Activated CD4-positive, alpha-beta T cell treated with anti-CD3 and anti-CD28 coated beads for 36 hours (primary cell): ENCODE measurements at places on chromosomes 3 and 15.

DNA sequence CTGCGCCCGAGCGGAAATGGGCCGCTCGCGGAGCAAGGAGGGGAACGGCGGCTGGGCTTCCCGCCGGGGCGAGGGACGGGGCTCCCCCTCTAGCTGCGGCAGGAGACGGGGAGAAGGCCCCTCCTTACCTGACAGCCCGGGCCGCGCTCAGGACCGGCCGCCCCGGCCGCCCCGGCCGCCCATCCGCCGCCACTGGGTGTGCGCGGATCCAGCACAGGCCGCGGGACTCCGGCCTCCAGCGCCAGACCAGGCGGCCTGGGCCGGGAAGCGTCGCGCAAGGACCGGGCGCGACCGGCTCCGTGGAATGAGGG is 296 bp downstream of the TPRA1 start:
- DNase-seq = peak; percentile 57

DNA sequence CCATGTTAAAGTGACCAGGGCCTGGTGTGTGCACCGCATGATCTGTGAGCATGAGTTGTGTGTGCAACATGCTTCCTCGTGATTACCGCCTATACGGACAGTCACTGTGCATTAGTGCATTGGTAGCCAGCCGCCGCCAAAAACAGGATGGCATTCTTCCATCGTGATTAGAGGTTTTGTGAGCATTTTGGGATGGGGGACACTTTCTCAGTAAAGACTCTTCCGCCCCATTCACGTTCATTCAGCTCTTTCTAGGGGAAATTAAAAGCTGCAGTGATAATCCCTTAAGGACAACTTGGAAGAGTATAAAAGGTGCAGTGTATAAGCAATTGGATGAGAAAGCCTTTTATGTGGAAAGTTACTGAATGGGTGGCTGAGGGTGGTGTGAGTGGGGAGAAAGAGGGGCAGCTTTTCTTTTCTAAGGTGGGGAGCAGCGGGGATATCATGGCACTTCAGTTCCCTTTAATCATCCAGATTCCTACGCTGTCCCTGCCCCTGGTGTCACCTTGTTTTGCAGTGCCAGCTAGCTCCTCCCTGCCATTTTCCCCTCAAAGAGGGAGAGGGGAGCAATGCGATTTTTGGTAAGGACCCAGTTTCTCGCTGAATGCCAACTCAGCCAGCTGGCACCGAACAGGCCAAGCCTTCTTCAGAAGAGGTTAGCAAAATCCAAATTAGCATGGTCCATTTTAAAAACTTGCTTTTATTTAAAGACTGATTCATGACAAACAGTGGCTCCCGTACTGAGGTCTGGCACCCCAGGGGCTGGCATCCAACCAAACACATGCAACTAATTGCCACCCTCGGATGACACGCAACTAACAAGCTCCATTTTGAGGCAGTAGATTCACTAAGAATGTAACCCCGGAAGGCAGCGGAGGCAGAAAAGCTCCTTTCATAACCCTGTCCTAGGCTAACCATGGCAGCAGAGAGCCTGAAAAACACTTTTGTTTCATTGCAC is 447.8 kb downstream of the FHIT start:
- no peak for DNase-seq

DNA sequence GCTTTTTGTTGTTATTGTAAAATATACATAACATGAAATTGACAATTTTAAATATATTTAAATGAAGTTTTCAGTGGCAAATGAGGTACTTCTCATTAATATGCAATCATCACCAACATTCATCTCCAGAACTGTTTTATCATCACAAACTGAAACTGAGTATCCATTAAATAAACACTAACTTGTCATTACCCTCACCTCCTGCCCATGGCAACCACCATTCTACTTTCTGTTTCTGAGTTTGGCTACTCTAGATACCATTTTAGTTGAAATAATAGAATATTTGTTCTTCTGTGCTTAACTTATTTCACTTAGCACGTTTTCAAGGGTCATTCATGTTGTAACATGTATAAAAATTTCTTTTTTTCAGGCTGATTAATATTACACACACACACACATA is 834.3 kb downstream of the PLOD2 start:
- no peak for DNase-seq

GRCh38 chr3:190968616-190969015 is 106.1 kb upstream of the GMNC start:
- no peak for DNase-seq

DNA sequence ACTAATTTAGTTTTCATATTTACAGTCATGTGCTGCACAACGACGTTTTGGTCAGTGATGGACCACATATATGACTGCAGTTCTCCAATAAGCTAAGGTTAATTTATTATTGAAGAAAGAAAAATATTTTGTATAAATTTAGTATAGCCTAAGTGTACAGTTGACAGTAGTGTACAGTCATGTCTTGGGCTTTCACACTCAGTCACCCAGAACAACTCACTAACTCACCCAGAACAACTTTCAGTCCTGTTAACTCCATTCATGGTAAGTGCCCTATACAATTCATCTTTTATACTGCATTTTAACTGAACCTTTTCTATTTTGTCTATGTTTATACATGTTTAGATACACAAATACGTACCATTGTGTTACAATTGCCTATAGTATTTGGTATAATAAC is 3.8 kb upstream of the GABRR3 start:
- no peak for DNase-seq

DNA sequence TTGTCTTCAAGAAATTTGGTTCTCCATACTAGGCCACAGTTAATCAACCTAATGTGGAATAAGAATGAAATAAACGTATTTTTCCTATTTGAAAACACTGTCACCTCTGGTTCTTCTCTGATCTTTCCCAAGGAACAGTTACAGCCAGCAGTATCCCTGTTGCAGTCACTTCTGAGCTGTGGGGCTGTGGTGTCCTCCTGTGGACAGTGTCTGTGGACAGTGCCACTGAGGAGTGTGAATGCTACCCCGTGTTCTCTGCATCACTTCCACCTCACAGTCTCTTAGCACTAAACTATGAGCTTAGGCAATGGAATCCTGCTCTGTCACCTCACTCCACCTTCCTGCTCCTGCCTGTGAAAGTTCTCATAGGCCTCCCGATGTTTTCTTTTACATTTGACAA is 817.5 kb downstream of the VGLL3 start:
- no peak for DNase-seq

DNA sequence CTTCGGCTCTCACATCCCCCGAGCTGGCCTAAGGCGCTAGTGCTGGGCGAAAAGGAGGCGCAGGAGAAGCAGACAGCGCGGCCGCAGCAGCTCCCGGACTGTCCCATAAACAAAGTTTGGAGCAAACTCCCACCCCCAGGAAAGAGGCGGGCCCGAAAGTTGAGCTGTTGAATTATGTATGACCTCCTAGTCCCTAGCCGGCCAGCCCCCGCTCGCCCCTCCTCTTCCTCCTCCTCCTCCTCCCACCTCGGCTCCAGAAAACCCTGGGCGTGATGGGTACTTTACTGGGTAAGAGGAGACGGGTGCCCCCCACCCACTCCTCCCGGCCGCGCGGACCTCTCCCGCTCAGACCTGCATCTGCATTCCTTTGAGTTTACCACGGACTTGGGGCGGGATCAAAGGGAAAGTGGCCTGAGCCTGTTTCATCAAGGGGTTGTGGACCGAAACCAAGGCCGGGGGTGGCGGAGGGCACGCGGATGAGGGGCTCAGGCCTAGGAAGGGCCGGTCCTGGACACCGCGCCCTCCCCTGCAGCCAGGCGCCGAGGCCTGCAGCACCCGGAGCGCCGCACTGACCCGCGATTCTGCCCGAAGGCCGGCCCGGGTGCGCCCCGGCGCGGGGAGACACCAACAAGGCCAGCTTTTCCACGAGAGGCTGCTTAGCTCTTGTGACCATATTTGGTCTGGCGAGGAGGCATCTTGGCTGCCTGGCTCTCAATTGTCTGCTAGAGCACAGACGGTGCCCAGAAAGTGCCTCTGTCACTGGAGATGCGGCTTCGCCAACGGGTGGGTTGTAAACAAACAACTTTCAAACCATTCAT is at the start of gene WWTR1:
Gene WWTR1 (minus strand): TSS at position 100 of the 818 bp plus-strand sequence. CDS start 719 bp downstream, outside the sequence.
- DNase-seq = peak; percentile 61

DNA sequence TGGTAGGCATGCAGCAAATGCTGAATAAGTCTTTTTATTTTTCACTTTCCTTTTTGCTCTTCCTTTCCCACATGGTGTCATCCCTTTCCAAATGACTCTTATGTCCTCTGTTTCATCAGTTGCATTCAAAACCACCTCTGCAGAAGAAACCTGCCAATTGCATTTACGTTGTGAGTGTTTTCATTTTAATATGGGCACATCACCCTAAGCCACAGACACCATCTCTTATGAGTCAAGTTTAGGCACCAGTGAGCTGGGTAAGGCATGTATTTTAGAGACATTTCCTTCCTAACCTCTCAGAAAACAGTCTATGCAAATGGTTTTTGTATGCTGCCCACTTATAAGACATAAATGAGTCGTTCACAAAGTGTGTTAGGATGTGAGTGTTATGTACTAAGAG is 223.3 kb upstream of the ADAMTS9 start:
- no peak for DNase-seq

DNA sequence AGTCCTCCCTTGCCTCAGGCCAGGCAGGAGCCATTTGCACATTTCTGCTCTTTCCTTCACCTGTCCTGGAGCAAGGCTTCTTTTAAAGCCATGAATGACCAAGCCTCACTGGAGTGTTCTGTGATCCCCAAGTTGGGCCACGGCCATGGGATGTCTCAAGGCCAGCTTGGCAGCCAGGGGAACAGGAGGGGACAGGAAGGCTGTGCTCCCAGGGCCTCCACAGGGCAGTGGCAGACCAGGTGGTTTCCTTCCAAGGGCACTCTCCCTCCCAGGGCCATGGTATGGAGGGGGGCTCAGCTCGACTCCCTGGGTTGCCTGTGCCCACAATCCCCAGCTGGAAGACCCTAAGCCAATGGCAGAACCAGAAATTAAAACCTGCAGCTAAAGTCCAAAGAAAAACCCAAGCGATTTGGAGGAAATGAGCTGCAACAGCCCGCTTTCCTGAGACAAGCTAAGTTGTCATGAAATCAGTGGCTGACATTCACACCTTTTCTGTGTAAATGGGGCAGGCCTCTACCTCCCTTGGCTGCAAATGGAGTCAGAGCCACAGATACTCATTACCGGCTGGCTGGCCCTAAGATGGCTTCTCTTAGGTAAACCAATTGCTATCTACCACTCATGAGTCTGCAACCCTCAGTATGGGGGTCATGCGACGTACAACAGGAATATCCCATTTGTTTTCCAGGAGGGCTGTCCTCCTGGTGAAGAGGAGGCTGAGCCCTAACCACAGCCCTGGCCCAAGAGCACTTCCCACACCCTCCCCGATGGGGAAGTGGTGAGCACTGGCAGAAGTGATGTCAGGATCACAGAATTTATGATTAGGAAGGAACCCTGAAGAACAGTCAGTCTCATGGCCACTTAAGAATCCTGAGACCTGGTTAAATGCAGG is 83.3 kb downstream of the SNRK start:
- DNase-seq = no peak

- no peak for DNase-seq
Observed at GRCh38 chr3:23594066-23594465, 211.7 kb upstream of the UBE2E1 start.

DNA sequence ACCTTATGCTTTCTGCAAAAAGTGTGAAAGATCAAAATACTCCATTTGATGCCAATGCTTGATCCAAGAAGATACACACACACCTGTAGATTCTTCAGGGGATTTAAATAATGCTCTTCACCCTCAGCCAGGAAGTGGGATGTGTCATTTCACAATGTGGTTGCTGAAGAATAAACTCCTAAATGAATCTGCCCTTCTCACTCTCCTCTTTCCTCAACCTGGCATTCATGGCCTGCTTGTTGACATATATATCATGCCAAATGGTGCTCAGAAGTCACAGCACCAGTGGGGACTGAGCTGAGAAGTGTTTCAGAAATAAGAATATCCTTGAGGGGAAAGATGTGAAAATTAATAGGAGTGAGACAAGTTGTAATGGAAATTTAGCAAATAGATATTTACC is 146.6 kb upstream of the ARHGEF26 start:
- DNase-seq = no peak

- no peak for DNase-seq
Observed at GRCh38 chr3:119596398-119596797, 1.3 kb upstream of the PLA1A start.

DNA sequence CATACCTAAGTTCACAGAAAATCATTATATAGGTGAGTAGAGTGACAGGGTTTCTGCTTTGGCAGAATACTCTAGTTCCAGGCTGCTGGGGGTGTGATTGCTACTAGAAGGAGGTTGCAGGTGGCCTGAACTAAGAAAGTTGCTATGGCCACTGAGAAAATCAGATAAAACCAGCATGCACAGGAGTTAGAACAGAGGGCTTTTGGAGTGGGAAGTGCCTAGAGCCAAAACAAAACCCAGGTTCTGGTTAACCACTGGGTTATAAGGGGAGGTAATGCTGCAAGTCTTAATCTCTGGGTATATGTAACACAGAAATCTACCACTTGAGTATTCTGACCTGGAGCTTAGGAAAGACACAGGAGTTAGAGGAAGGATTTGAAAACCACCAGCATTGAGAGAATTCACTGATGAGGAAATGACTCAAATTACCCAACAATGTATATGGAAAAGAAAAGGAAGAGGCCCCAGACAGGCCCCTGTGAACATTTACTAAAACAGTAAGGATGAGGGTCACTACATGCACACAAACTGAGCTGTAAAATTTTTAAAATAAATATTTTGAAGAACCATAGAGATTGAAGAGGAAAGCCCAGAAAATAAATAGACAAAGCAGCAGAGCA is 60.0 kb downstream of the PLOD2 start:
- no peak for DNase-seq

DNA sequence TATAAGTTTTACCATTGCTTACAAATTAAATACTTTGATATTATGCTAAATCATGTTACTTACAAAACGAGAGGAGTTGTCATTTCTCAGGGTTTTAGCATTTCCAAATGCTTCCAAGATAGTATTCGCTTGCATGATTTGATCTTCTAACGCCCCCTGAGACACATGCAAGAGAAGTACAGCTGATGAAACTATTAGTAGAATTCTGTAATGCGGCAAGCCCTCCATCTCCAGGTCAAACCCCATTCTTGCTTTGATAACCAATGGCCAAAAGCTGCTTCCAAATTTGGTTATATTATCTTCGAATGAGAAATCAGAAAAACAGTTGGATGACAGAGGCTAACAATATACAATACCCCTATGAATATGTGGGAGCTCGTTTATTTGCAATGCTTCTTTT is 14.7 kb downstream of the MYH15 start:
- DNase-seq = no peak

DNA sequence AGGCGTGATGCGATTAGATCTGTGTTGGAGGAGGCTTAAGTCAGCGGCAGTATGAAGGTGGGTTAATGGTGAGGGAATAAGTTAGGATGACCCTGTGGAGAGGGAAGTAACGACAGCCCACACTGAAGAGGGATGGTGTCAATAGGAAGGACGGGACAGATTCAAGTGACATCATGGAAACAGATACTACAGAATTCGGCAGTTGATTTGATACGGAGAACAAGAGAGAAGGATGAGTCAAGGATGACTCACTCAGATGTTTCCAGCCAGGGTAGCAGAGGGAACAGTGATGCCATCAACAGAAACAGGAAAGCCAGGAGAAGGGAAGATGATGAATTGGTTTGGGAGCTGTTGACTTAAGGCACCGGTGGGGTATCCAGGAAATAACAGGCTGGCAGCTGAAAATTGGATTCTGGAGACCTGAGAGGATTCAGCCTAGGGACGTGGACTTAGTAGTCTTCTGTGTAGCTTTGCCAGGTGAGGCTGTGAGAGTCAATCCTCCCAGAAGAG is 38.0 kb downstream of the SHC4 start:
- peak; percentile 30 for DNase-seq
